ENCODE measurements at places on chromosomes 7 and 10. TPM values are rescaled to one million over a fixed set of nuclear protein-coding genes. Genes with fewer than 3 reads are reported as not detected.

GRCh38 chr10:54148508-54148907, 652.5 kb downstream of the PCDH15 start:
- H3K27me3 ChIP-seq, result no peaks in the 10 kb centered on the region
- H3K36me3 ChIP-seq, result no peaks in the 10 kb centered on the region
- no peaks in the 10 kb centered on the region for H3K4me1 ChIP-seq
- no peak overlapping the region for H3K27ac ChIP-seq
- DNase-seq, result no peak

GRCh38 chr7:5626498-5626897, 155.0 kb downstream of the RNF216 start:
- DNase-seq, result no peak
- H3K27ac ChIP-seq, result no peak overlapping the region
- H3K4me1 ChIP-seq, result peaks cover 8% of the 10 kb centered on the region
- H3K36me3 ChIP-seq, result peaks cover 47% of the 10 kb centered on the region

DNA sequence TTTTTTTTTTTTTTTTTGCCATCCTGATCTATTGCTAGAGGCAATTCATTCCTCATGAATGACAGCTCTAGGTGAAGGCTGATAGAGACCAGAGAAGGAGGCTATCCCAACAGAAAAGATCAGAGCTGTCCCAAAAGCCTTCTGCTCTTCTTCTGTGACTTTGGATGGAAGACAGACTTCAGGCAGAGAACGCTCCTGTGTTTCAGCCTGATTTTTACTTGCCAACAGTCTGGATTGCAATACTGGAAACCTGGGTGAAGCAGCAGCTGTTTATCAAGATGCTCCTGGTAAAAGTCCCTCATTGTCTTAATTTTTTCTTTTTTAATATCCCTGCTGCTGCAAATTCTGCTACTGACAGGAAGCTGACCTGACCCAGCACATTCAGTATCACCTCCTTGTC, 219.5 kb downstream of the CCDC3 start:
- DNase-seq, result no peak
- H3K4me1 ChIP-seq, result no peaks in the 10 kb centered on the region
- no peak overlapping the region for H3K4me3 ChIP-seq

DNA sequence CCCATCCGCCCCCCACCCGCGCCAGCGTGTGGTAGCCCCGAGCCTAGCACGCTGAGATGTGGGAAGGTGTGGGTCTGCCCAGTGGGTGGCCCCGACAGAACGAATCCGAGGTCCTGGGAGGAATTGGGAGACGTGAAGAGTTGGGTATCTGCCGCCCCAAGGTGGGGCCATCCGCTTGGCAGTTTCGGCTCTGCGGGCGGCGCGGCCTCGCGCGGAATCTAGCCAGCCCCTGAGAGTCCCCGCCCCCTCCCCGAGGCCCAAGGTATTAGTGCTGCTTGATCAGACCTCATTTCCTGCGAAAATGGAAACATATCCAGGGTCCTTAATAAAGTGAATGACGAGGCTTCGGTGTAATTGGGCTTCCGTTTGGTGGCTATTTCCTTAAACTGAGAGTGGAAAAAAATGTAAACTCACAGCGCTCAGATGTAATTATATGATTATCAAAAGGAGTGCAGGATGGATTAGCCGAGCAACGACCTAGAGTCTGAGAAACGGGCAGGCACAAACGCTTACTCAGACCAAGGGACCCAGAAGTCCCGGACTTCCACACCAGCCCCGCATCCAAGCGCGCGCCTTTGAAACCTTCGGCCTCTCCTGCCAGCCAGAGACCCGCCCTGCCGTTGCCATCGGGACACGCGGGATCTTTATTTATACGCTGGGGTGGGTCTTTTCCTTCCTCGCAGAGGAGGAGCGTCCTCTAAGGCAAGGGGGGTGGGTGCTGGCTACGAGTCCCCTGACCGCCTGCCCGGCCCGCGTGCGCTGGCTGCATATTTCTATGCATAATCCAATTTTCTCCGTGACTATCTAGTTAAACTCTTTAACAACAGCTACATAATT, 12.8 kb downstream of the LBX1 start:
- no peaks in the 10 kb centered on the region for H3K36me3 ChIP-seq
- H3K27me3 ChIP-seq, result peaks cover 56% of the 10 kb centered on the region
- DNase-seq, result no peak
- H3K27ac ChIP-seq, result no peak overlapping the region

Gene RNF148
- total RNA-seq, result not detected

Gene DPP6
- 3.3 TPM for total RNA-seq
